ENCODE measurements at places on chromosomes 11 and 22.

GRCh38 chr22:30204015-30204741, 42.4 kb downstream of the LIF start:
- no peak for DNase-seq

DNA sequence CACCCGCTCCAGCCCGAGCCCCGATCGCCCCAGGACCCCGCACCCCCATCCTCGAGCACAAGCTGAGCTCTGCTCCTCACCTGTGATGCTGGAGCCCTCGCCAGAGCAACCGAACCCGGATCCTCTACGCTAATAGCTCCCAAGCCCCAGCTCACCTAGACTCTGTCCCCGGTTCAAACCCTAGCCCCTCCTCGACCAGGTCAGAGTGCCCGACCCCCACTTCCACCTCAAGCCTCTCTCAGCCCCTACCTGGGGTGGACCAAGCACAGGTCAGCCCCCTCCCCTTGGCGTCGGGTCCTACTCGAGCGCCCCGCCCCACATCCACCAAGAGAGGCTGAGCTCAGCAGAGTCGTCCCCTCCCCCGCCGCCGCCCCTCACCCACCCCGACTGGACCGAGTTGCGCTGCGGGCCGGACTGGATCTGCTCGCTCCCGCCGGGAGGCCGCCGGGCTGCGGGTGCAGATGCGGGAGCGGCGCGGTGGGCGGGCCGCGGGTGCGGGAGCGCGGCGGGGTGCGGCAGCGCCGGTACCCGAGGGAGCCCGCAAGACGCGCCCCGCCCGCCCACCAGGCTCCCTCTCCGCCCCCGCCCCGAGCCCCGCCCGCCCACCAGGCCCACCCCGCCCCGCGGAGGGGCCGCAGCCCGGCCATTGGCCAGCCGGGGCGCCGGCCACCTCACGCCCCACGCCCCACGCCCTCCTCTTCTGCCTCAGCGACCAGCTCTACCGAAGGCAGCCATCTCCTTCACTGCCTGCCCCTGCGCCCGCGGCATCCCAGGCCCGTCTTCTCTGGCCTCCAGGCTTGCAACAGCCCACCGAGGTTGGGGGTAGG, 577 bp upstream of the DKK3 start:
- peak; percentile 90 for DNase-seq

DNA sequence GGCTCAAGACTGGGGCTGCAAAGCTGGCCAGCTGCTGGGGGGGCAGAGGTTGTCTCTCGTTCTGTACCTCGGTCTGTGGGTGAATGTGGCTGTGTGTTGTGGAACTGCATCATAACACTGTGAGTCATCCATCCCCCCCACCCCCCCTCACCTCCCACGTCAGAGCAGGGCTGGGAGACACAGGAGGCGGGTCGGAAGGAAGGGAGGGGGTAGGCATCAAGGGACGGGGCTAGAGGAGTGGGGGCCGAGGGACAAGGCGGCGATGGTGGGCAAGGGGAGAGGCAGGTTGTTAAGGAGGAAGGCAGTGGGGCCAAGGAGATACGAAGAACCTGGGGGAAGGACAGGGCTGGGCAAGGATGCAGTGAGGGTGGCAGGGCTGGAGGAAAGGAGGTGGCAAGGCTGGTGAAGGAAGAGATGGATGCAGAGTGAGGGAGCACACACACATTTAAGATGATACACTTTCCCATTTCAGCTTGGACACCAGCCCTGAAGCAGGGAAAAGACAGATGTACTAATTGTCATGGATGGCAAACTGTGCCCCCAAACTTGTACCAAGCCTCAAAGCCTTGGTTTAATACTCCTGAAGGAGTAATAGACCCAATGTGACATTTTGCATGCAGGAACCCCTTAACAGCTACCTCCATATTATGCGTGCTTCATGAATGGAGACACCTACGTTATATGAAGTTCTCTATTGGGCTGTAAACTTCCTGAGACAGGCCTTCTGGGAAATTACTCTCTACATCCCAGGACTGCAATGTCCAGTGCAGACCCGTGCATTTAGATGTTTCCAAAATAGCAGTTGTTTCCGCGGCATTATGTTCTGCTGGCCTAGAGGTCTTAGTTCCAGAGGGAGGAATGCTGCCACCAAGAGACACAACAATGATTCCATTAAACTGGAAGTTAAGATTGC, at the start of gene YPEL4:
Gene YPEL4 (minus strand): TSS at position 87 of the 913 bp plus-strand sequence. CDS start 2,805 bp downstream, outside the sequence.
- DNase-seq, result peak; percentile 91

DNA sequence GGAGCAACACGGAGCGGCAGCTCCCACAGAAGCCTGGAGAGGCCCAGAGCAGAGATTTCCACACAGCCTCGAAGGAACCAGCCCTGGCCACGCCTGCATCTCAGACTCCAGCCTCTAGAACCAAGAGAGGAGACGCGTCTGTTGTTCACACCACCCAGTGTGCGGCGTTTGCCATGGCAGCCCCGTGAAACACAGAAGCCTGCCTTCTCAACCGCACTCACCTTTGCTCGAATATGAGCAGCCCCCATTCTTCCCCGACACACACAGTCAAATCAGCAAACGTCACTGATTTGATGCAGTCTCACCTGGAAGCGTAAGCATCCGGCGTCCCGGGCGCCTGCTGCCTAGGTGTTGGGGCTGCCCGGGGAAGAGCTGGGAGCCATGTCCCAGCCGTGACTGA, 14.2 kb upstream of the TALDO1 start:
- DNase-seq, result no peak

GRCh38 chr11:34154059-34154875, 48.8 kb downstream of the NAT10 start:
- DNase-seq, result no peak

- DNase-seq, result no peak
Measured at GRCh38 chr11:86676010-86676409, 3.6 kb upstream of the ME3 start.

DNA sequence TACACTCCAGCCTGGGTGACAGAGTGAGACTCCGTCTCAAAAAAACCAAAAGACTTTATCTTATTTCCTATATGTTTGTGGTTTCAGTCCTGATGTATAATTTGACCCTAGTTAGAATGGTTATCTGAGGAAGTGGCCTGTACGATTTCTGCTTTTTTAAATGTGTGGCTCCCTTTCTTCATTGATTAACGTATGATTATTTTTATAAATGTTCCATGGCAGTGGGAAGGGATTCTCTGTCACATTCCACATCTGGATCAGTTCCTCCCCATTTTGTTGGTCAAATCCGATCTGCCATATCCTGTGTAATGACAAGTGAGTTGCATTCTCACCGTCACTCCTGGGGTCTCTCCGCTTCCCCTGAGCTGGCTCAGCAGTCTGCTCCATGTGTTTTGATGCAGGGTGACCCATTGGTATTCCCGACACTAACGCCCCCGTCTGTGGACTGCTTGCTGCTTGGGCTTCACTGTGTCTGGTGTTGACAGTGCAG, 20.3 kb downstream of the NEAT1 start:
- DNase-seq, result no peak

DNA sequence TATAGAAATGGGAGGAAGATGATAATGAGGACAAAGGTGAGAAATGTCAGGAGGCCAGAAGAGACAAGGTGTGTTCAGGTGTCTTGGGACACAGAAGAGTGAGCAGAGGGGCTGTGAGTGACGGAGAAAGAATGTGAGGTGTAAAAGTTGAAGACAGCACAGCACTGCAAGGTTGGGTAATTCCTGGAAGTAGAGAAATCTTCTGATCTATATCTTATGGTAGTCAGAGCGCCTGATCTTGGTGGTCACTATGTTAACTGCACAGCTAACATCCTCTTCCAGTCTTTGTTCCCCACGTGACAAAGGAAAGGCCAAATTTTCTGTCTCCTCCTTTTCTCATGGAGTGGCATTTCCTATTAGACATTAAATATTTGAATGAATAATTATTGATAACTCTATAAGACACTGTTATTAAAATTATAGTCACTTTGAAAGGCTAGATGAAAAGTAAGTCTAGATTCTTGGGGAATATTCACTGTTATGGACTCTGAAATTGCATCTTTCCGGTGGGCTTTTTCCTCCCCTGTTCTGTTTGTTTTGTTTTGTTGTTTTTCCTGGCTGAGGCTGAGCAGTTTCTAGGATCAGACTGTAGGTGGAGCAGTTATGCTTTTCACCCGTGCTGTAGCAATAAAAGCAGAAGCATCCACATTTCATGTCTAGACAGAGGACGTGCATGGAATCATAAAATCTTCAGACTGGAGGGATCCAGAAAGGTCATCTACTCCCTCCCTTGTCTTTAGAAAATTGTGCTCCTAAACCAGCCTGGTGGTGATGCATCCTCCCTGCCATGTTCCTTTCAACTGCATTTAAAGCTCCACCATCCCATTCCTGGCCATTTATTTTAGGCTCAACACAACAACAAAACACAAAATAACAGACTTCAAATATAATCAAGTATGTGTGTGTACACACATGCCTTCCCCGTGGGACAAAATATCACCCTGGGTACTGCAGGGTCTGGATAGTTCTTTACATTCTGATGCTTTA, 26.6 kb downstream of the SC5D start:
- DNase-seq, result peak; percentile 62

GRCh38 chr11:113581713-113582112, 106.5 kb upstream of the DRD2 start:
- no peak for DNase-seq

DNA sequence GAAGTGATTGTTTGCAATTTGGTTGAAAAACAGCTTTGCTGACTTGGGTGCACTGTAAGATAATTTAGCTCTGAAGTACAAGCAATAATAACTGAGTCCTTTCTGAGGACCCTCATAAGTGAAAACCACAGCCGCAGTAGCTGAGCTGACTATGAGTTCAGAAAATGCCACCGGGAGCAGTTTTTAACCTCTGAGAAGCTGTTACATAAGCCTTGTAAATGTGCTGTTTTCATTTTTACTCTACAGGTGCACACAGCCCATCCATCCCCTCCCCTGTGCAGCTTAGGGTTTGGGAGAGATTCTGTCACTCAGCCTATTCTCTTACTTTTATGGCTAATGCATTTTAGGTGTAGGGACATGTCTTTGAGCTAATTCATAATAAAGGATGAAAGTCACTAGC, 255.5 kb upstream of the C11orf87 start:
- no peak for DNase-seq

- no peak for DNase-seq
Measured at GRCh38 chr11:44145011-44145775, 49.7 kb downstream of the EXT2 start.

GRCh38 chr11:8282631-8283030, 19.0 kb upstream of the LMO1 start:
- no peak for DNase-seq

DNA sequence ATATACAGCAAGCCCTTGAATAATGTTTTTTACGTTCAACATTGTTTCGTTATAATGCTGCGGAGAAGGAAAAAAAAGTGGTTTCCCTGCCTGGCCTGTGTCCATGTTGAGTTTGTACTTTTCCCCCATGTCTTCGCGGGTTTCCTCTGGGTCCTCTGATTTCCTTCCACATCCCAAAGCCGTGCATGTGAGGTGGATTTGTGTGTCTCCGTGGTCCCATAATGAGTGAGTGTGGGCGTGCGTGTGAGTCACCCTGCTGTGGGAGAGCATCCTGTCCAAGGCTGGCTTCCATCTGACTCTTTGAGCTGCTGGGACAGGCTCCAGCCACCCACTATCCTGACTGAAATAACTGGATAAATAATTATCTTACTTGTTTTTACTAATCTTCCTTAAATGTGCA, 29.6 kb upstream of the SNX19 start:
- peak; percentile 88 for DNase-seq

- no peak for DNase-seq
Measured at GRCh38 chr11:120185706-120186455, 25.0 kb upstream of the OAF start.

- no peak for DNase-seq
Measured at GRCh38 chr11:58628446-58628845, 6.0 kb downstream of the CNTF start.

DNA sequence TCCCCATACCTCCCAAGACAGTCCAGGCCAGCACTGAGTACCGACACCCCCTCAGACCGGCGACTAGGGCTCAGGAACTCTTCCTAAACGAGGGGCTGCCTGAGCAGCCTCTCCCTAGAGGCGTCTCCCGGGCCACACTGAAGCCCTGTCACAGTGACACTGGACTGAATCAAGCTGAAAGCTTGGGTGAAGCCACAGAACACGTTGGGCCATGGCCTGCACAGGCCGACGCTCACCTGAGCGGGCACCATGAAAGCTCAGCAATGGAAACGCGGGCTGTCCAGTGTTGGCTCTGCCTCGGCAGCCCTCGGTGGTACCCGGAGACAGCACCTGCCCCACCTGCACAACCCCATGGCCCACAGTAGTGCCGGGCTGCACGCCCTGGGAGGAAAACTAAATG, 42.7 kb upstream of the MOB2 start:
- DNase-seq, result no peak

- peak; percentile 63 for DNase-seq
Measured at GRCh38 chr11:93525601-93526345, 17.4 kb downstream of the SMCO4 start.

- peak; percentile 82 for DNase-seq
Measured at GRCh38 chr11:6315811-6316425, 4.4 kb downstream of the CAVIN3 start.

All from AG08395 (cell line).